ENCODE measurements at places on chromosomes 13 and 19.
A peak's percentile ranks its signal among the peaks of the same experiment; 100 is the strongest.

GRCh38 chr13:44451126-44451525, 77.5 kb downstream of the SERP2 start:
- DNase-seq: no peak

- DNase-seq: no peak
Observed at GRCh38 chr19:49816590-49816989, 1.5 kb upstream of the MED25 start.

DNA sequence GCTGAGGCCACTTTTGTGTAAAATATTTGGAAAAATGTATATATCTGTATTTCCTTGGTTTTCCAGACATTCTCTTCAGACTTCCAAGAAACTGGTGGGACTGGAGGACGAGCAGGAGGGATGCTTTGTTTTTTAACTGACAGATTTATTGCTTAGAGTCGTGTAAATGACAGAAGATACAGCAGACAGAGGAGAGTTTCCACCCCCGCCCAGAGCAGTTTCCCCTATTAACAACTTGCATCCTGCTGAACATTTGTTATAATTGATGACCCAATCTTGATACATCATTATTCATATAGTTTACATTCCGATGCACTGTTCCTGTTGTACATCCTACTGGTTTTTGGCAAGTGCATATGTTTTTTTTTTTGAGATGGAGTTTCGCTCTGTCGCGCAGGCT, 7.1 kb upstream of the DOCK6 start:
- DNase-seq: no peak

DNA sequence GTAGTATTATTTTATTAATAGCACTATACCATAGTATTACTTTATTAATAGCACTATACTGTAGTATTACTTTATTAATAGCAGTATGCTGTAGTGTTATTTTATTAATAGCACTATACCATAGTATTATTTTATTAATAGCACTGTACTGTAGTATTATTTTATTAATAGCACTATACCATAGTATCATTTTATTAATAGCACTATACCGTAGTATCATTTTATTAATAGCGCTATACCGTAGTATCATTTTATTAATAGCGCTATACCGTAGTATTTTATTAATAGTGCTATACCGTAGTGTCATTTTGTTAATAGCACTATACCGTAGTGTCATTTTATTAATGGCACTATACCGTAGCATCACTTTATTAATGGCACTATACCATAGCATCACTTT, 191.8 kb downstream of the GPC6 start:
- no peak for DNase-seq

GRCh38 chr13:28613562-28613961, 45.4 kb upstream of the POMP start:
- DNase-seq: no peak

DNA sequence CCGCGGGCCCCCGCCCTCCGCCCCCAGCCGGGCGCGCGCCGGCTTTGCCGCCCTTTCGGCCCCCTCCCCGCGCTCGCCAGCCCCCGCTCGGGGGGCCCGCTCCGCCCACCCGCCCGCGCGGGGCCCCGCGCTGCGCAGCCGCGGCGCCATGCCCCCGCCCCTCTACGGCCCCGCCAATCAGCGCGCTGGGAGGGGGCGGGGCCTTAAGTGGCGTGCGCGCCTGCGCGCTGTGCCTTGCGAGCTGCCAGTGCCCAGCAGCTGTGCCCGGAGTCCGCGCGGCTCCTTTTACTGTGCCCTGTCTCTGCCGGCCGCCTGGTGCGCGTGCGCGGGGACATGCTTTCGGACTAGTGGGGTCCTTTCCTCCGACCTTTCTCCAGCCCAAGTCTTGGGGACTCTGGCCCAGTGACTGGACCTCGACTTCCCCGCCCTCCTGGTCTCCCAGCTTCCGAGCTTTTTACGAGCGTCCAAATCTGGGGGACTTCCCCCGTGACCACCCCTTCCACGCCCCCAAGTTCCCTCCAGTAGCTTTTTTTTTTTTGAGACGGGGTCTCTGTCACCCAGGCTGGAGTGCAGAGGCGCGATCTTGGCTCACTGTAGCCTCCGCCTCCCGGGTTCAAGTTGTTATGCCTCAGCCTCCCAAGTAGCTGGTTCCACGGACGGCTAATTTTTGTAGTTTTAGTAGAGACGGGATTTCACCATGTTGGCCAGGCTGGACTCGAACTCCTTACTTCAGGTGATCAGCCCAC, at the start of gene MBD3:
MBD3 (minus strand) TSS at position 111 of the 746 bp plus-strand sequence. CDS start 234 bp downstream, outside the sequence.
- peak; percentile 93 for DNase-seq

DNA sequence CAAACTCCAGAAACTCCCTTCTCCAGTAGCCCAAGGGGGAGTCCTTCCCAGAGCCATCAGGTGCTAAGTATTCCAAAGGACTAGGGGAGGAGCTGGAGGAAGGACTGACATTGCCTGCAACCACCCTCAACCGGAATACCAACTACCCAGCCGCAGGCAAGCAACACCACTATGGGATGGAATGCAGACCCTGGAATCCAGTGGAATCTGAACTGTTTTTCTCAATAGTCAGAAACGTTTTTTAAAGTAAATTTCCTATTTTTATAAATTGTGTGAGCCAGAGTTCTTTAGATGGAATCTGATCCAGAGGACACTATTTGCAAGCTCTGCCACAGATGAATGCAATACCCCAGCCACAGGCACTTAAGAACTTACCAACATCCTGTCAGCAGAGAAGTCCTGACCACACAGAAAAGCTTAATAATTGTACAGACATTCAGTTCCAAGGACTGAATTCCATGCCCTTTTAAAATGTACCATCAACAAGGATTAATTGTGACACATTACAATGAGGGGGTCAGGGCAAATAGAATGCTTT, 92.1 kb downstream of the USP12 start:
- DNase-seq: no peak

DNA sequence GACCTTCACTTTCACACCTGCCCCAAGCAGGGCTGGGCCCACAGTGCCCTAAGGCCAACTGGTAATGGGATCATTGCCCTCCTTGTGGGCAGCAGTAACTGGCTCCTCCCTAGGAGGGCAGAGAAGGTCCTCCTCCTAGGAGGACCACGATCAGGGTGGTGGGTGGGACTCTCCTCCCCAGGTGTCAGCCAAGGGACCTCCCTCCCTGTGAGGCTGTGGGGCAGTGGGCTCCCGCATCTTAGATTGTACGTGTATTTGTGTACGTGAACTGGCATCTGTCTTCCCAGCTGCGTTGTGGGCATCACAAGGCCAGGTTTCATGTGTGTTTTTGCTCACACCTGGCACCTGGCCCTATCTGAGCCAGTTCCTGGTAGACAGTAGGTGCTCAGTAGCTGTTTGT, 111.8 kb downstream of the SOX1 start:
- no peak for DNase-seq

- DNase-seq: no peak
Observed at GRCh38 chr13:39580881-39581575, 22.0 kb downstream of the LHFPL6 start.

- DNase-seq: no peak
Observed at GRCh38 chr19:8332976-8333766, 9.9 kb downstream of the KANK3 start.

Measured in fibroblast of the conjunctiva (primary cell).